ENCODE measurements at places on chromosomes 4 and X. TPM values are rescaled to one million over a fixed set of nuclear protein-coding genes. Genes with fewer than 3 reads are reported as not detected.

The MAGEC2 gene
- total RNA-seq, result not detected

The SFRP2 gene
- total RNA-seq, result 38.2 TPM

The DRD5 gene
- total RNA-seq, result not detected

The CT55 gene
- total RNA-seq, result not detected

The PPP4R3C gene
- total RNA-seq, result not detected

DNA sequence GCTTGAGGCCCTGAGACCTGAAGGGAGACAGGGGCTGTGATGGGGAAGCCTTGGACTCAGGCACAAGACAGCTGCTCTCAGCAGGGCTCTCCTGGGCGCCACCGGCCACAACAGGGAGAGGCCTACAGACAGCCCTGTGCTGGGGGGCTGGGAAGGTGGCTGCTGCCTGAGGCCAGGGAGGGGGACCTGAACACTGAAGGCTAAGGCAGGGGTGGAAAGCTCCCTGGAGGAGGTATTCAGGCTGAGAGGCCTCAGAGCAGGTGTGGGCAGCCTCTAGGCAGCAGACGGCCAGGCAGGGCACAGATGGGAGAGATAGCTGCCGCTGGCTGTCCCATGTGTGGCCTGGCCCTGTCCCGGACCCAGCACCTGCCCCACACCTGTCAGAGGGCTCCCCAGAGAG is 33.0 kb downstream of the TACC3 start:
- DNase-seq, result no peak

DNA sequence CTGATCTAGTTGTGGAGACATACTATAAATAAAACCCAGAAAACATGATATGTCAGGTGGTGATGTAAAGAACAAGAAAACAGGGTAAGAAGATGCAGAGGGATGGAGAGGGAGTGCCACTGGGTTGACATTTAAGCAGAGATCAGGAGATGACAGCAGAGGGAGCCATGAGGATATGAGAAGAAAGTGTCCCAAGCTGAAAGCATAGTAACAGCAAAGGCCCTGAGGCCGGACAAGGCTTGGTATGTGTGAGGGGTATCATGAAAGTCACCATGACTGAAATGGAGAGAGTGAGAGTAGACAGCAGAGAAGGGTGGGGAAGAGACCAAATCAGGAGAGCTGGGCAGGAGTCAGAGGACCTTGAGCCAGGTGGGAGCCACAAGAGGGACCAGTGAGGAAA is 3.4 kb downstream of the GPKOW start:
- DNase-seq, result no peak

DNA sequence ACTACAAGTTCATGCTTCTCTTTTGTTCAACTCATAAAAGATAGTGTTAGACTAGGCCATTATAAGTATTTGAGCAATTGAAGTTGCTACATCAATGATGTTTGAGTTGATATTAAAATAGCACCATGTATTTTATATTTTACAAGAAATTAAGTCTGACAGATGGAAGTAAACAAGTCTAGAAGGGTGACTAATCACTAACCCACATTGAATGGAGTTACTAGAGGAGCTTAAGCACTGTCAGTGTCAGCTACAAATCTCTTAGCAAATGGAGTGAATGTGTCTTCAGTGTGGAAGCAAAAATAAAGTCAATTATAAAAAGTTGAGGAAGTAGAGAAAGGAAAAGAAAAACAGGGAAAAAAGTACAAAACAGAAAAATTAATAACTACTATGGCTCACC is 592.5 kb downstream of the PCDH18 start:
- no peak for DNase-seq

- no peak for DNase-seq
These were observed 167.3 kb upstream of the ETNPPL start for GRCh38 chr4:108930186-108930585.

- DNase-seq, result no peak
These were observed 85.9 kb upstream of the ACSL4 start for GRCh38 chrX:109818976-109819375.

- no peak for DNase-seq
These were observed 69.2 kb upstream of the FAM9A start for GRCh38 chrX:8870411-8870810.

- no peak for DNase-seq
These were observed 421.9 kb downstream of the ANKRD50 start for GRCh38 chr4:124290678-124291077.

DNA sequence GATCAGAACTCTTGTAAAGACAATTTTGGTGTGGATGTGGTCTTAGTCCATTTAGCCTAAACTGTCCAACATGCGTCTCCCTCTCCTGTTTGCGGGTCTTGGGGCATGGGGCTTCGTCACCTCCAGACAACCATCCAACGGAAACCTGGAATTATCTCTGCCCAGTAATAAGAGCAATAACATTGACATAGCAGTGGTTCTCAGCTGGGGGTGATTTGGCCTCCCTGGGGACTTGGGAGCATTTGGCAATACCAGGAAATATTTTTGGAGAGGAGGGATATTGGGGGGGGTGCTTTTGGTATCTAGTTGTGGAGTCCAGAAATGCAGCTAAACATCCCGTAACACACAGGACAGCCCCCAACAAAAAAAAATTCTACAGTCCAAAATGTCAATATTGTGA is 47.2 kb downstream of the SEL1L3 start:
- no peak for DNase-seq

DNA sequence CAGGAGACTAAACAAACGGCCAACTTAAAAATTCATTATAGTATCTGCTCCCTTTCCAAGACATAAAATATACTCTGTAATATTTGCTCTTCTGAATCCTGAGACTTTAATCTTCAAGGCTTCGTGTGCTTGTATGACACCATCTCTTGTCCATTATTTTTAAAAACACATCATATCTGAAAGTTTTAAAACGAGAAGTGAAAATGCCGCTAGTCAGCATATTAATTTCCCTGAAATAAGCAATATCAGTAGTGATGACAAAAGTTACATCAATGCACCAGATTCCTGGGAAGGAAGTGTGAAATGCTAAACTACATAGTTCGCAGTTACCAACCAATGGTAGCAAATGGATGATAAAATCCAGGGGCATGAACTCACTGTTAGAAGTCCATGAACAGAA is 66.8 kb upstream of the EXOC1L start:
- no peak for DNase-seq

DNA sequence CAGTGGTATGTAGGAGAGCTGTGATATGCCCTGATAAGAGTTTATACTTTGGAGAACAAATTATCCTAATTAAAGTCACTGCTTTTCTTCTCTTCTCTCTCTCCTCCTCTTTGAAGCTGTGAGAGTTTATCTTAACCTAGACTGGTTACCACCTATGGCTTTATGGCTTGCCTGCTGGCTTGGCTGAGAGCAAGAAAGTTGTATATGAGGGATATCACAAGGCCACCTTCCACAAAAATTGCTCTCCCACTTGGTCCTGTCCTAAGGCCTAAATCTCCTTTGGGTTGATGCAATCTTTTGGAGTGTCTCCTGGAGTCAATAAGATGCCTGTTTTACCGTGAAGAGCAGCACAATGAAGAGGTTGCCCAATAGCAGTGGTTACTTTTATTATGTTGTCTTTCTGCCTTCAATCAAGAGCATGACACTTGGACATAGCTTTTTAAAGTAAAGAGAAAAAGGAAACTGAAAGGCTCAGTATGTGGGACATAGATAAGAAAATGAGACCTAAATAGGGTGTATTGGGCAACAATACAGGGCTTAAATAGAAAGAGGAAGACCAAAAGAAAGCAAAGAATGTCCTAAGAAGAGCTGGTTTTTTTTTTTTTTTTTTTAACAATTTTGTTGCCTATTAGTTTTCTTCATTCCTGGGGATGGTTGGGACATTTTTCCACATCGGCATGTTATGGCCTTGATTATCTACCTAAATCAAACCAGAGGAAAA is 9.2 kb downstream of the GUCY1A1 start:
- no peak for DNase-seq
